ENCODE measurements at places on chromosomes 1 and 21. TPM values are rescaled to one million over a fixed set of nuclear protein-coding genes. Genes with fewer than 3 reads are reported as not detected.
A peak's percentile ranks its signal among the peaks of the same experiment; 100 is the strongest.

GRCh38 chr1:13478692-13479091 is 35.1 kb downstream of the LRRC38 start:
- H3K4me1 ChIP-seq: no peaks in the 10 kb centered on the region
- H3K36me3 ChIP-seq: no peaks in the 10 kb centered on the region
- no peak overlapping the region for H3K4me3 ChIP-seq
- H3K27ac ChIP-seq: no peak overlapping the region

GRCh38 chr1:116333171-116334014 is 39.7 kb upstream of the ATP1A1 start:
- no peaks in the 10 kb centered on the region for H3K27me3 ChIP-seq
- H3K4me3 ChIP-seq: no peak overlapping the region
- H3K27ac ChIP-seq: no peak overlapping the region
- no peaks in the 10 kb centered on the region for H3K36me3 ChIP-seq
- H3K4me1 ChIP-seq: peaks cover 7% of the 10 kb centered on the region

DNA sequence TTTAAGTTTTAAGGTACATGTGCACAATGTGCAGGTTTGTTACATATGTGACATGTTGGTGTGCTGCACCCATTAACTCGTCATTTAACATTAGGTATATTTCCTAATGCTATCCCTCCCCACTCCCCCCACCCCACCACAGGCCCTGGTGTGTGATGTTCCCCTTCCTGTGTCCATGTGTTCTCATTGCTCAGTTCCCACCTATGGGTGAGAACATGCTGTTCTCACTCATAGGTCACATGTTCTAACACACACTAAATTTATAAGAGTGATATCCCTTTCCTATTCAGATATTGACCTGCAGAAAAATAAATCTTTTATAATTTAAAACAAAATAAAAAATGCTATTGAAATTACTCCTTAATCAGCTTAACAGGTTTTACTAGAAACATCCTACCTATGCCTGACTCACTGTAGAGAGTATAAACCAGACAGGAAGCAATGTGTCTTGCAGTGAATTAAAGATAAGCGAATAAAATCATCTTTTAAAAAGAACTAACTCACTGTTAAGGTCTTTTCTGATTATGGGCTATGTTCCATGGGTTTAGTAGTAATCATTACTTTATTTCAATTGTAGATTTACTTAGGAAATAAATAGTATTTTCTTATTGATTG is 82.0 kb upstream of the DPH5 start:
- no peak overlapping the region for H3K4me3 ChIP-seq
- no peak for DNase-seq
- peaks cover 12% of the 10 kb centered on the region for H3K4me1 ChIP-seq
- H3K36me3 ChIP-seq: no peaks in the 10 kb centered on the region
- no peak overlapping the region for H3K27ac ChIP-seq
- no peaks in the 10 kb centered on the region for H3K27me3 ChIP-seq

- no peaks in the 10 kb centered on the region for H3K36me3 ChIP-seq
- no peak overlapping the region for H3K27ac ChIP-seq
- no peaks in the 10 kb centered on the region for H3K27me3 ChIP-seq
- H3K4me3 ChIP-seq: no peak overlapping the region
These were observed 415.5 kb downstream of the NUF2 start for GRCh38 chr1:163737261-163737660.

GRCh38 chr1:186152227-186152619 is 222.8 kb downstream of the TPR start:
- no peaks in the 10 kb centered on the region for H3K4me1 ChIP-seq
- H3K27me3 ChIP-seq: no peaks in the 10 kb centered on the region
- H3K4me3 ChIP-seq: no peak overlapping the region

GRCh38 chr1:193404236-193404635 is 217.8 kb upstream of the B3GALT2 start:
- no peaks in the 10 kb centered on the region for H3K36me3 ChIP-seq
- H3K27ac ChIP-seq: no peak overlapping the region
- DNase-seq: no peak

DNA sequence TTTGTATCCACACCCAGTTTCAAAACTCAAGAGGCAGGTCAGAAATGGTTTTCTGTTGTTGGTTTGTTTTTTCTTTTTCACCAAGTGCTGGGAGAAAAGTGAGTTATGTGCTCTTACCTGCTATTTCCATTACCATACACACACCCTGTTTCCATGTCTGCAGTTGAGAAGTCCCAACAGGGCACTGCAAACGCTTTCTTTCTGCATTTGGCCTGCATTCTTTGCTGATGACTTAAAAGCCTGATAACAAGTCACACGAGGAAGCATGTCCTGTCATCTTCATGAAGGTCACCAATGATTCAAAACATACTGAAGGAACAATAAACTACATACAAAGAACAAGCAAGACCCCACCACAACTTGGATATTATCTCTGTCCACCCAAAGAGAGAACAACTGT is 24.8 kb upstream of the KCNE1 start:
- H3K4me1 ChIP-seq: no peaks in the 10 kb centered on the region
- H3K36me3 ChIP-seq: no peaks in the 10 kb centered on the region
- no peak overlapping the region for H3K4me3 ChIP-seq
- no peaks in the 10 kb centered on the region for H3K27me3 ChIP-seq
- no peak for DNase-seq
- H3K27ac ChIP-seq: no peak overlapping the region

GRCh38 chr1:202107321-202107761 is 15.4 kb upstream of the GPR37L1 start:
- peak overlapping the region; percentile 50 for H3K27ac ChIP-seq
- no peaks in the 10 kb centered on the region for H3K27me3 ChIP-seq
- H3K4me1 ChIP-seq: no peaks in the 10 kb centered on the region
- no peak overlapping the region for H3K4me3 ChIP-seq

- no peak overlapping the region for H3K4me3 ChIP-seq
- no peaks in the 10 kb centered on the region for H3K27me3 ChIP-seq
- H3K4me1 ChIP-seq: no peaks in the 10 kb centered on the region
- no peak for DNase-seq
- no peaks in the 10 kb centered on the region for H3K36me3 ChIP-seq
- no peak overlapping the region for H3K27ac ChIP-seq
These were observed 197.7 kb downstream of the NRIP1 start for GRCh38 chr21:14866859-14867765.

DNA sequence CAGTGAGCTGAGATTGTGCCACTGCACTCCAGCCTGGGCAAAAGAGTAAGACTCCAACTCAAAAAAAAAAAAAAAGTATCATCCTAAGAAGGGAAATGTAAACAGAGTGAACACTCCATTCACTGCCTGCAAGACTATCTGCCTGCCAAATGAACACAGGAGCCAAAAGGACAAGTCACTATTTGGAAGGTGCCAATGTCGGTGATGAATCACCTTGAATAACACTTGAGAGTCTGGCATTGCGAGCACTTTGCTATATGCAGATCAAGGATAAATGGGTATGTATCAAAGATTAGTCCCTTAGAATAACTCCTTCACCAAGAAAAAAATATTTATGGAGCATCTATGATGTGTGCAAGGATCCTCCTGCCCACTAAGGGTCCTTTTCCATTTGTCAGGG is 6.6 kb downstream of the UBR4 start:
- no peaks in the 10 kb centered on the region for H3K27me3 ChIP-seq
- no peak for DNase-seq
- no peak overlapping the region for H3K4me3 ChIP-seq
- peaks cover under 1% of the 10 kb centered on the region for H3K36me3 ChIP-seq
- H3K27ac ChIP-seq: no peak overlapping the region
- no peaks in the 10 kb centered on the region for H3K4me1 ChIP-seq

DNA sequence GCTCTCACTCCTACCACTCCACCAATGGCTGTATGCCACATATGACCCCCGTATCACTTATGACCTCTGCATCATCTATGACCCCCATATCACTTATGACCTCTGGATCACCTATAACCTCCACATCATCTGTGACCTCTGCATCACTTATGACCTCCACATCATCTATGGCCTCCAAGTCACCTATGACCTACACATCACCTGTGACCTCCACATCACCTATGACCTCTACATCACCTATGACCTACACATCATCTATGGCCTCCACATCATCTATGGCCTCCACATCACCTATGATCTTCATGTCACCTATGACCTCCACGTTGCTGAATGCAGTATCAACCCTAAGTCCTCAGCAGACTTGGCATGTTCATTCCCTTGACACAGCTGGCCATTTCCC is 271.2 kb downstream of the MATN1 start:
- DNase-seq: no peak
- H3K27ac ChIP-seq: no peak overlapping the region
- H3K4me1 ChIP-seq: no peaks in the 10 kb centered on the region
- H3K27me3 ChIP-seq: no peaks in the 10 kb centered on the region
- H3K4me3 ChIP-seq: no peak overlapping the region

DNA sequence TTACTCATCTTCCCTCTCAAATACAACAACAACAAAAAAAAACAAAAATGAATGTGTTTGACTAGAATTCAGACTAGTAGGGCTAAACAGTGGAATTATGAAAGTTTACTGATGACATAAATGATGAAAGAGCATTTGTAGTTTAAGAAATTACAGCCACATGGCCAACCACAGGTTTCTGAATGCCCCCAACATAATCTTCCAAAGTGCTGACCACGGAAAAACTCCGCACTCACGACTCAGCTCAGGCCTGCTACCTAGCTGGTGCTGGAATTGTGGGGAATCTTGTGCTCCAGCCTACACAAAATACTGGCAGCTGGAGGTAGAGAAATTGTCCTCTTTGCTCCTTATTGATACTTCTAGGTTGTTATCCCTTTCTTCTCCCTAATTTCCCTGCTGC is 23.6 kb upstream of the TBX15 start:
- H3K36me3 ChIP-seq: no peaks in the 10 kb centered on the region
- no peak overlapping the region for H3K27ac ChIP-seq
- no peak for DNase-seq
- peaks cover 6% of the 10 kb centered on the region for H3K4me1 ChIP-seq
- H3K4me3 ChIP-seq: no peak overlapping the region

DNA sequence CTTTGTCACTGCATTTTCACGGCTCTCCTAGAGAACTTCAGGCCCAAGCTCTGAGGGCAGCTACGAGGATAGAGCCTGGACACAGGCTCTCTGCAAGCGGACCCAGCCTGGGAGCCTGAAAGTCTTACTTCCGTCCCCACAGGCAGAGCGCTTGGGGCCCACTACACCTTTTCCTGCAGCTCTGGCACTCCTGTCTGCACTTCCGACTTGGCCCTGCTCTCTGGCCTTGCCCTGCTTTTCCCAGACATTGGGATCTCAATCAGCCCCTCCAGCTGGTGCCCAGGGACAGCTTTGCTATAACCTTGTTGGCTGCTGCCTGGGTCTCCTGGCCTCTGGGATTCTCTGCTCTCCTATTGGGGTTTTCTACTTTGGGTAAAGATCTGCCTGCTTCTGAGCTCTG is 27.6 kb downstream of the WNT4 start:
- H3K4me1 ChIP-seq: no peaks in the 10 kb centered on the region
- H3K36me3 ChIP-seq: no peaks in the 10 kb centered on the region
- H3K27ac ChIP-seq: no peak overlapping the region
- no peak overlapping the region for H3K4me3 ChIP-seq

GRCh38 chr1:10897321-10897980 is 101.0 kb upstream of the CASZ1 start:
- H3K27ac ChIP-seq: no peak overlapping the region
- DNase-seq: no peak
- no peaks in the 10 kb centered on the region for H3K4me1 ChIP-seq
- no peaks in the 10 kb centered on the region for H3K36me3 ChIP-seq
- peaks cover 28% of the 10 kb centered on the region for H3K27me3 ChIP-seq

- H3K4me1 ChIP-seq: peaks cover 13% of the 10 kb centered on the region
- no peak for DNase-seq
- H3K36me3 ChIP-seq: no peaks in the 10 kb centered on the region
- no peak overlapping the region for H3K4me3 ChIP-seq
These were observed 104.9 kb upstream of the SLC2A1 start for GRCh38 chr1:43063394-43064219.

DNA sequence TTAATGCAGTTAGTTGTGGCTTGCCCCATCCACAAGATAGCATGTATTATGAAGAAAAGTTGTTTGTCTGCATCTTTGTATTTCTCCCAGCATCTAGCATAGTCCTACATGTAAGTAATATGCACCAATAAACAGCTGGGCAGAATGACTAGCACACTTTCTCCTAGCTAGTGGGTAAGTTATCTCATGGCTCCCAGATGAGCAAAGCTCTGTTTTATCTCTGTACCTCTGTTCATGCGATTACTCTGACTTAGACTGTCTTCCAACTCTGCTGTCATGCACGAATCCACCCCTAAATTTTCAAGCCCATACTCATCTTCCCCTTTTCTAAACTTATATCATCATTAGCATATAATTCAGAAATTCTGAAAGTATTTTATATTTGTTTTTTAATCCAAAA is 37.5 kb upstream of the KCTD3 start:
- H3K4me3 ChIP-seq: no peak overlapping the region
- no peaks in the 10 kb centered on the region for H3K36me3 ChIP-seq
- H3K27me3 ChIP-seq: no peaks in the 10 kb centered on the region
- no peak for DNase-seq

The CLIC6 gene
- total RNA-seq: 21.2 TPM

The GABRD gene
- 0.31 TPM for total RNA-seq

The FAM177B gene
- total RNA-seq: not detected
